NCI-H2171 (cell line): ENCODE measurements at places on chromosomes 5 and 9.

GRCh38 chr5:80713631-80714030, 58.8 kb upstream of the DHFR start:
- DNase-seq = no peak

GRCh38 chr9:94783102-94783682, 56.7 kb downstream of the AOPEP start:
- peak; percentile 49 for DNase-seq

- no peak for DNase-seq
Observed at GRCh38 chr5:65364907-65365306, 116.8 kb downstream of the ADAMTS6 start.

- no peak for DNase-seq
Observed at GRCh38 chr5:80753712-80754111, 98.9 kb upstream of the DHFR start.

DNA sequence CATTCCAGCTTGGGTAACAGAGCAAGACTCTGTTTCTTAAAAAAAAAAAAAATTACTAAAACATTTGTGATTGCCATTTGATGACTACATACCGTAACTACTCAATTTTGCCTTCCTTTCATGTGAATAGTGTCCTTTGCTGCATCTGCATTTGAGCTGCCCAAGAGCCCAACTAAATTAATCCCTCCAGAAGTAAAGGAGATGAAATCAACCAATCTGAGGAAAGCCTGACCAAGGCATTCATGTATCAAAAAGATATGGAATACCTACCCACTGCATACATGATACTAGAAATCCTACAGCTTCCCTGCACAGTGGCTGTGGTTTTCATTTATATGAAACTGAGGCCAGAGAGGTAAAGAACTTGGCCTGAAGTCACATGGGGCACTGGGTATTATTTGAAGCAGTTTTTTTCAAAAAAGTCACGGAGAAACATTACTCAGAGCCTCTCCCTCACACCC, 177.5 kb downstream of the AOPEP start:
- DNase-seq = no peak

GRCh38 chr5:103847060-103847459, 284.5 kb upstream of the NUDT12 start:
- no peak for DNase-seq

GRCh38 chr5:179313849-179314521, 31.3 kb downstream of the ADAMTS2 start:
- DNase-seq = peak; percentile 31

DNA sequence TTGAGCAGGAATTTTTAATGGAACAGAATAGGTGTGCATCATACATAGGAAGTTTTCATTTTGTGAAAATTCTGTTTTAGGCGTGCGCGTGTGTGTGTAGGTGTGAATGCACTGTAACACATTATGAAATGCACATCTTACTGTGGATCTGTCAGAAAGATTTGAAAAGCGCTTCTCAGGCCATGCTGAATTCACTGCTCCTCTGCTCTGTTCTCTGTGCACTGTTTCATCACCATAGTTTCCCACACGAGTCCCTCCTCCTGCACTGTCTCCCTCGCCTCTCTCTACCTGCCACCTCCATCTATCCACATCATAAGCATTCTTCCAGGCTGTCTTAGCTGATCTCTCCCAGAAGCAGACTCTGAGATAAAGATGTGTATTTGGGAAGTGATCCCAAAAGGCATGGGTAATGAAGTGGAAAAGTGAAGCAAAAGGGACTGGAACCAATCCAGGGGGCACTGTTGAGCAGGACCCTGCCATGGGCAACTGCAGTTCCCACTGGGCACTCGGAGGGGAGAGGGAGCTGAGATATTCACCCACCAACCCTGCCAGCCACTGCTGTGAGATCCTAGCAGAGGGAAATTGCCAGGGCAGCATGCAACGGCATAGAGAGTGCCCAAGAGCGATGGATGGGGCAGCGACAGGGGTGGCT, 65.9 kb downstream of the GABBR2 start:
- DNase-seq = no peak

DNA sequence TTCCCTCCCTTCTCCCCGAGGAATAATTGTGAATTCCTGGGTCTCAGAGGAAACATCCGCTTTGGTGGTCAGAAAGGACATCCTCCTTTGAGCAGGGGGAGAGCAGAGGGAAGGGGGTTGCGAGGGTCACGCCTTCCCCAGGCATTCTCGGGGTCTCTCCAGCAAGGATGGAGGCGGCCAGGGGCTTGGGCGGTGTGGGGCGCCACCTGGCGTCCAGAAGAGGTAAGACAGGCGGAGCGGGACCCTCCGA, 129.1 kb downstream of the KCNIP1 start:
- no peak for DNase-seq

GRCh38 chr5:96881511-96882115, 5.3 kb downstream of the ERAP2 start:
- no peak for DNase-seq

- no peak for DNase-seq
Observed at GRCh38 chr5:169190849-169191248, 110.1 kb downstream of the SLIT3 start.

DNA sequence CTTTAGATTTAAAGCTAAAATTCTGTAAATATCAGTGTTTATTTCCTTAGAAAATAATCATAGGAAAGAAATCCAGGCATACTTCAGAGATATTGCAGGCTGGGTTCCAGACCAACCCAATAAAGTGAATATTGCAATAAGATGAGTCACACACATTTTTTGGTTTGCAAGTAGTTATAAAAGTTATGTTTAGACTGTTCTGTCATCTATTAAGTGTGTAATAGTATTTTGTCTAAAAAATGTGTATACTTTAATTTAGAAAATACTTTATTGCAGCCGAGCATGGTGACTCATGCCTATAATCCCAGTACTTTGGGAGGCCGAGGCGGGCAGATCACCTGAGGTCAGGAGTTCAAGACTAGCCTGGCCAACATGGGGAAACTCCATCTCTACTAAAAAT, 6.9 kb upstream of the RIC1 start:
- DNase-seq = no peak

- no peak for DNase-seq
Observed at GRCh38 chr9:107276966-107277710, 5.9 kb upstream of the RAD23B start.

DNA sequence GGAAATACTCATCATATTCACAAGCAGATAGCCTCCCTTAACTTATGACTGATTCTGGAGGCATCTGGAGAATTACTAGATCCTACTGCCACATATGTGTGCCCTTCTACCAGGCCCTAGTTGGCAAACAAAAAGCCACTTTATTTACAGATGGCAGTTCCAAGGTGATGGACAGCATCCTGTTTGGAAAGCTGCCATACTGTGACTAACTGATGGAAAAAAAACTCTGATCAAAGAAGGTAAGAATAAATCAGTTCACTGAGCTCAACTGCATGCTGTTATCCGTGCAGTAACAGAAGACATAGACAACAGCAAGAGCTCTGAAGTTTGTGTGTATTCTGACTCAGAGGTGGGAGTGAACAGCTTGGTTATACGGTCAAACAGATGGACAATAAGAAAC, 279.8 kb upstream of the POU5F2 start:
- no peak for DNase-seq

DNA sequence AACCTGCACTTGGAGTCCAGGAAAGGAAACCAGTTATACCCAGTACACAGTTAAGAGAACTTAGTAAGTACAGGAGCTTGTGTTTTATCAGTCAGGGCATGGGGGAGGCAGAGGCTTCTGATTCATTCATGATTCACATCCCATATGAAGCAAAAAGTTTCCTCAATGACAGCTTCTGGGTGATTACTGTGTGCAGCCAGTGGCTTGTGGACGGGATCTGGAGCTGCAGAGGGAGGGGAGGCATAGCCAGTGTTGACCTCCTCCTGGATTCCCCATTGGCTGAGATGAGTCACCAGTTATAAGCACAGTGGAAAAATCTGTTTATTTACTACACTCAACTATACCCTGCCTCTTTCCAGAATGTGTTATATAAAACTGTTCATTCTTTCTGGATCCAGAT, 17.7 kb downstream of the IL31RA start:
- DNase-seq = no peak

DNA sequence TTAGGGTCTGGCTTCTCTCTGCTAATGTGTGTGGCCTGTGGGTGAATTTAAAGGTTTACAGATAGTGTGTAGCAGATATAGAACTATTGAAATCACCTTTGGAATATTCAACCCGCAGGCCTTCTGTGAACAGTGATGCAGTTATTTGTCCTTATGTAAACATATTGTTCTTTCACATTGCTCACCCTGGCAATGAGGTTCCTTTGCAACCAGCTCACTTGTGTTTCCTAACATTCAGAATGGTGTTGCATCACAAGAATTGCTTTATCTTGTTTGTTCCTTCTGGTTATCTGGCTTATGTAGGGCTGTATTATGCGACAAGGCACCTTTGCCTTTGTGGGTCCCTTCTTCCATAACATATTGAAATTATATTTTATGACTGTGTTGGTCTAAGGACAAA, 370.3 kb downstream of the NNT start:
- no peak for DNase-seq

DNA sequence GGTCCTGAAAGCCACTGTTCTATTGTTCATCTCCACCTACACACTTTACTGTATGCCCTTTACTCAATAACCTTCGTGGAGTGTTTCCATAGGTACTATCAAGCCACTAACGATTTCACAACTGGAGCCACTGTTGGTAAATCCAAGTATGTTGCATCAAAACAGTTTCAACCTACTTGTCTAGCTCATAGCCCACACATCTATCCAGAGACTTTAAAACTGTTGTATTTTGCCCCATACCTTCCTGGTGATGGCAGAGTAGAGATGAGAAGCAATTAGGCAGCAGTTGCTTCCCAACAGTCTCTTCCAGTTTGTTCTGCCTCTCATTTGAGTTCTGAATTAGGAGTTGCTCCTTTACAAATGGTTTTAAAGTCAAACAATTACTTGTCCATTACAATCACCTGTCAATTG, 607 bp downstream of the FAXDC2 start:
- no peak for DNase-seq

- no peak for DNase-seq
Observed at GRCh38 chr5:55037046-55037771, 13.2 kb downstream of the GZMK start.

GRCh38 chr5:85030316-85031084, 645.8 kb upstream of the EDIL3 start:
- no peak for DNase-seq

DNA sequence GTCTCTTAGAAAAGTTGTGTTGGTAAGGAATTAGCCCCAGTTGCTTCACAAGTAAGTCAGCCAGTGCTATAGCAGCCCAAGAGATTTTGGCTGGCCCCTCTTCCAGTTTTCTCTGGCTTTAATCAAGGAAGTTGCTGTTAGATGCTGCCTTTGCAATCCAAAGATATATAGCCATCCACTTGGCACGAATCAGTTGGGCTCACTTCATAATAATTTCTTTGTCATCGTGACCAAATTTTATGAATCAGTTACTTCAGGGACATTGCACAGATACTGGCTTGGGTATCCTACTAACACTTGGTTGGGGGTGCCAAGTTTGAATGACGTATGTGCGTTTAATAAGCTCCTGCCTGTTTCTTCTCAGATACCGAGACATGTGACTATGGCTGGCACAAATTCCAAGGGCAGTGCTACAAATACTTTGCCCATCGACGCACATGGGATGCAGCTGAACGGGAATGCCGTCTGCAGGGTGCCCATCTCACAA, 81.5 kb downstream of the VCAN start:
- no peak for DNase-seq

DNA sequence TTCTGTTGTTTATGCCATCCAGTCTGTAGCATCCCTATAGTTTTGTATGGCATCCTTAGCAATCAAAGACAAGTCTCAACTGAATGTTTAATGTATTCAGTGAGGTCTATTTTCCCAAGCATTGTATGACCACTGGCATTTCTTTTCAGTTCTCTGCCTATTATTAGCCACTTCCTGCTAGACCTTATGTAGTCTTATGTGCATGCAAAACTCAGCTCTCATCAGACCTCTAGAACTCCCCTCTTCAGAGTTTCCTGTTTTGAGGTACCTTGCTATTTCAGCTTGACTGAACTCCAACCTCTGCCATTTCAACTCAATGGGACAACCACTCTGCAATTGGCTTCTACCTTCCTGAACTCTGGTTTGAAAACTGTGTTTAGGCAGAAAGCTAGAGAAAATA, 113.2 kb downstream of the SLC25A46 start:
- no peak for DNase-seq

GRCh38 chr5:27830546-27830945, 792.2 kb upstream of the CDH9 start:
- DNase-seq = no peak

DNA sequence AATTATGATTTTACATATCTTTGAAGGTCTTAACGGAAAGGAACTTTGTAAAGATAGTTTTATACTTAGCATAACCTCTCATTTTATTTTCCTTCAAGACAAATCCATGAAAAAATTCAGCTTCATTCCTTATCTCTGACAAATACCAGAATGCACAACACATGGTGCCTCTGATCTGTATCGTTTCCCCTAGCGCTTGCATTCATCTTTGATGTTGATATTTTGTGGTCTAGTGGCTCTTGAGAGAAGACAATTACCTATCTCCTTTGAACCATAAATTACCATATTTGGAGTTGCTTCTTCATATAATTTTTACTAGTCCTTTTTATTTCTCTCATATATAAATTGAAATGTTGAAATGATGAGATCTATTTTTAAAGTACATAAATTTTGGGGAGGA, 551.3 kb downstream of the PDE4D start:
- DNase-seq = no peak

DNA sequence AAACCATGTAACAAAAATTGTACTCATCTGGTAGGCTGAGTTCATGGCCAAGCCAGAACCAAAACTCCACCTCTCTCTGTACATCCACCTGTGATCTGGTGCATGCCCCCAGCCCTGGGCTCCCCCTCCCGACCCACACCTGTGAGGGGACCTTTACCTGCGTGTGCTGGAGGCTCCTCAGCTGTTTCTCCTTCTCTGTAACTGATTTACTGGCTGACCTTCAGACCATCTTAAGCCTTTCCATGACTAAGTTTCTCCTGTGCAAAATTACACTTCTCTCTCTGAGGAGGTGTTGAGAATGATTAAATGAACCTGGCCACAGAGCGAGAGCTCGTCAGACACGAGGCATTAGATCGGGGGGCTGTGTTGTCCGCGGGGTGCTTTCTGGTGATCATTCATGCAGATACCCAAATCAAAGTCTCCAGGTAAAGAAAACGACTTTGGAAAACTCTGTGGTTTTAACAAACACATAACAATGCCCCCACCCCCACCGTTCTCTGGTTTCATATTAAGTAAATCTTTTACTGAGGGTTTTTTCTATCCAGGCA, 136.4 kb downstream of the SEMA5A start:
- DNase-seq = no peak

- DNase-seq = no peak
Observed at GRCh38 chr9:130042406-130042884, 544 bp downstream of the FNBP1 start.

- DNase-seq = no peak
Observed at GRCh38 chr5:165620394-165620793, 2115.0 kb downstream of the MAT2B start.

DNA sequence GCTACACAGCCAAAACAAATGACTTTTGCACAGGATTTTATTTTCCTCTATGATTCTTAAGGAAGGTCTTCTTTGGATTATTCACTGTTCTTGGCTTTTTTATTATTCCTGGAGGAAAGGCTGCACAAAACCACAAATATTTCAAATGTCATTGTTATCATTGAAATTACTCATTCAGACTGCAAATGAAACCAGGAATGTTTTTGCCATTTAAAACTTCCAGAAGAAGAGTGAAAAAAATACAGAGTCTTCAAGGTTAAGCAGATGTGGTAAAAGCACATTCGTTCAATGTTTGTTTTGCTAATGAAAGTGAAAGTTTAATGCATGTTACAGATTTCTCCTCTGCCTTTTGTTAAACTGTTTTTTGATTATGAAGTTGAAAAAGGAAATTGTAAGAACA, 238.2 kb downstream of the TLE4 start:
- no peak for DNase-seq
